NCI-H524 (cell line): ENCODE measurements at places on chromosomes 16 and 17.

DNA sequence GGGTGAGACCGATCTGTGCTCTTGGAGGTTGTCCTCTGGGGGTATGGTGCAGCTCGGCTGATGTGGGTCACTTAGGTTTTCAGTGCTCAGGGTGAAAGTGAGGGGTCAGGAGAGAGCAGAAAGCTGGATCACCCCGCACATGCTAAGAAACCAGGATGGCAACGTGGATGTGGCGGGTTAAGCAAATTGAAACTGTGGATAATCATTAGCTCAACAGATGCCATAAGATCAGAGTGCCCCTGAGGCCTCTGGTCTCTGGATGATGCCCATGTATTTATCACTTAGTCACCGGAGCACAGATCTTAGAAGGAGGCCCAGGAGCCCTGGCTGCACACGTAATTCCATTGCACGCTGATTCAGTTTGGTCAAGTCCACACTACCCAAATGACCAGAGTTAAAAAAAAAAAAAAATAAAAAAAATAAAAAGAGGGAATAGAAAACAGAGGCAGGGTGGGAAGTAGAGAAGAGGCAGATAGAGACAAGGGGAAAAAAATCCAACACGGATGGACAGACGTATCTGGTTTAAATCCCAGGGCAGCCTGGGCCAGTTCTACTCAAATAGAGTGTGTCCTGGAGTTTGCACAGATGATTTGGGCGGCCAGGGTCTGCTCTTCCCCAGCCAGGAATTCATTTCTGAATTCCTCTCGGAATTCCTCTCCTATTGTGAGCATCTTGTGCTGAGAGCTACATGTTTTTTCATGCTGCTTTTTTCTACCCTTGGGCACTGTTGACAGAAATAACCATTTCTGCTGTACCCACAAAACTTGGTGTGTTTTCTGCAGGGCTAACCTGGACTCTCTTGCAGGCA lies 378.3 kb downstream of the CPPED1 start:
- DNase-seq: peak; percentile 74

DNA sequence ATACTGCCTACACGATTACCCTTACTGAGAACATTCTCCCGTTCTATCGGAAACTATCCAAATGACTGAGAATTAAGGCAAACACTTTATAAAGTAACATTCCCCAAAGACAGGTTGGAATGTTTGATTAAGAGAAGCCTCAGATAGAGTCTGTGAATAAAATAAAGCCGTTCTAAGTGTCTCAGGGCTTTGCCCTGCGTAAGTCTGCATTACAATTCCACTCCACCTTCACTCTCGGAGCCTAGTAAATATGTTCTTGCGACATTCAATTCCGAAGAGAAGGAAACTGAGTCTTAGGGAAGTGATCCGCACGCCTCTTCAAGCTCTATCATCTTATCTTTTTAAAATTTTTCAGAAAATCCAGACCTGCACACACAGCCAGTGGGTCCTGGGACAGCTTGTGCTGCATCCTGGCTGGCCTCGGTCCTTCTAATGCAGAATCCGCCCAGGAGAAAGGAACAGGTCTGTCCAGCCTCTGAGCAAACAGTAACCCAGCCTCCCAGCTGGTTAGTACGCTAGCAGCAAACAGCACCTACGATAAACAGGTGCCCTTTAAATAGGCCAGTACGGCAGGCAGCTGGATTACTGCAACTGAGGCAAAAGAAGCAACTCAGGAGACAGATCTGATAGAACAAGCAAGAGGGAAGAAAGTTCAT lies 254.1 kb upstream of the IRX3 start:
- no peak for DNase-seq

DNA sequence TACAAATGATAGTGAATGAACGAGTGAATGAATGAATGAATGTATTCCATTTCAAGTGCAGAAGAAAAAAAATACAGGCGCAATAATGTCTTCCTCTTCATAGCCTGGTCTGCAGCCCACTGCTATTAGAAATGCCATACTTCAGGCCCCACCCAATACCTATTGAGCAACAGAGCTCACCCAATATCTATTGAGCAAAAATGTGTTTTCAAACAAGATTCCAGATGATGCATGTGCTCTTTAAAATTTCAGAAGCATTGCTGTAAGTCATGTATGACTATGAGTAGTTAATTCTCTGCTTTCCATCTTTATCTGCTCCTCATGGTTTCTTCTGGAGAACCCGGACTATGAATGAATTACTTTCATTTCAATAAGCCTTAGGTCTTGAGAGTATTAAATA lies 308.2 kb downstream of the XYLT1 start:
- no peak for DNase-seq

DNA sequence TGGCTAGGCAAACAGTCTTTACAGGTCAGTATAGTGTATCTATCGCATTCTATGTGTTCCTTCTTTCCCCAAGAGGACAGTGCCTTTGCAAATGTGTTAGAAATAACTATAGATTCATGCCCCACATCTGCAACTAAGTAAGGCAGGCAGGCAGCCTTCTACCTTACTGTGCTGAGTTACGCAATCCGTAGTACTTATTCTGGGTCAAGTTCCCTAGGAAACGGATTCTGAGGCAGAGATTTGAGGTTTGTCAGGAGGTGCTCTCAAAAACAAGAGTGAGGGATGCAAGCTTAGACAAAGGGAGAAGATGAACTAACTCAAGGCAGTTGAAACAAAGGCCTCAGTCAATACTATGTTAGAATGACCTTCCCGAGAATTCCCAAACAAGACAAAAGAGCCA lies 12.7 kb upstream of the ANKFY1 start:
- DNase-seq: no peak

- DNase-seq: no peak
These were observed 12.9 kb upstream of the ZKSCAN2 start for GRCh38 chr16:25270577-25270976.

DNA sequence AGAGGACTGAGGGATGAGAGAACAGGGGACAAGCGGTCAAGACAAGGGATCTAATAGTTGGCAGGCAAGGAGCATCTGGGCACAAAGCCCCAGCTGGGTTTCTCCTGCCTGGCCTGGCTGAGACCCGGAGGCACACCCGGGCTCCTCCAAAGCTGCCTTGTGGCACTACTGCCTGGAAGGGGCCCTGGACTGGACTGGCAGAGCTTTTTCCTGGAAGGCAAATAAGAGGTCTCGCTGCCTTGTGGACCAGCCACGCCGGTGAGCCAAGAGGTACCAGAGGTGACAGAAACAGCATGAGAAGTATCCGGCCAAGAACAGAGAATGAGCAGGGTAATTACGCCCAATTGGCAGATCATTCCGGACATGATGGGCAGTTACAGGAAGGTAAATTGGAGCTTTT lies 64.6 kb downstream of the GTF3C1 start:
- DNase-seq: no peak

DNA sequence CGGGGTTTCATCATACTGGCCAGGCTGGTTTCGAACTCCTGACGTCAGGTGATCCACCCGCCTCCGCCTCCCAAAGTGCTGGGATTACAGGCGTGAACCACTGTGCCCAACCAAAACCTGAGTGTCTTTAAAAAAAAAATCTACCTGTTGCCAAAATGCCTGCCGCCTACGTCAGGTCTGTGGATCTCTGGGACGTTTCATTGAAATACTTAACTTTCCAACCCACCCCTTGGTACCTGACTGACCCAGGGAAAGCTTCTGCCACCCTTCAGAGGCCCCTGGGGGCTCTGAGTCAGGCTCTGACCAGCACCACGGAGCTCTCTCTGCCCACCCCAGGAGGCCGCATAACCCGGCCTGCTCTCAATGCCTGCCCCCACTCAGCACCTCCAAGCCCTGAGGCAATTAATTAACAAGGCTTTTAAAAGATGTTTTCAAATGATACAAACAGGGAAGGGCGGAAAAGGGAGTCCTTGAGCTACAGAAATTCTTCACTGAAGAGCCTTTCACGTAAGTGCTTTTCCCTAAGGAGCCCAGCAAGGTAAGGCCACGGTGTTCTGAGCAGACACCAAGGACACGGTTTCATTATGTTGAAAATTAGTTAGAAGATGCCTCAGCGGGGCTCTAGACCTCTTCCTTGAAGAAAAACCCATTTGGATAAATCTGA lies 29.3 kb upstream of the GSG1L start:
- no peak for DNase-seq

GRCh38 chr17:45138911-45139532 lies 3.5 kb downstream of the ACBD4 start:
- peak; percentile 46 for DNase-seq

DNA sequence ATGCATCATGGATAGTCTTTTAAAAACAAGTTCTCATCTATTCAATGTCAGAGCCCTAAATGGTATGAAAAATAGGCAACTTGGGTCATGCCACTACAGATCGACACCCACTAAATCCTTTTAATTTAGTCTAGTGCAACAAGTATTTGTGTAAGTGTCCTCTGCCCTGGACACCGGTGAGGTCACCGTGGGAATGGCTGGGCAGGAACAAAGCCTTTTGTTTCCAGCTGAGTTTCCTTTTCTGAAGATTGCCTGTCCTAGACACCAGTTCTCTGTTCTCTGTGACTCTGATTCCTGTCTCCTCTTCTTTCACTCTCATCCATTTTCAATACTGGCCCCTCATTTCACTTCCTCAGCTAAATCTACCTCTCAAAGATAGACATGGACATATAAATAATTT lies 446.5 kb downstream of the MAF start:
- no peak for DNase-seq

DNA sequence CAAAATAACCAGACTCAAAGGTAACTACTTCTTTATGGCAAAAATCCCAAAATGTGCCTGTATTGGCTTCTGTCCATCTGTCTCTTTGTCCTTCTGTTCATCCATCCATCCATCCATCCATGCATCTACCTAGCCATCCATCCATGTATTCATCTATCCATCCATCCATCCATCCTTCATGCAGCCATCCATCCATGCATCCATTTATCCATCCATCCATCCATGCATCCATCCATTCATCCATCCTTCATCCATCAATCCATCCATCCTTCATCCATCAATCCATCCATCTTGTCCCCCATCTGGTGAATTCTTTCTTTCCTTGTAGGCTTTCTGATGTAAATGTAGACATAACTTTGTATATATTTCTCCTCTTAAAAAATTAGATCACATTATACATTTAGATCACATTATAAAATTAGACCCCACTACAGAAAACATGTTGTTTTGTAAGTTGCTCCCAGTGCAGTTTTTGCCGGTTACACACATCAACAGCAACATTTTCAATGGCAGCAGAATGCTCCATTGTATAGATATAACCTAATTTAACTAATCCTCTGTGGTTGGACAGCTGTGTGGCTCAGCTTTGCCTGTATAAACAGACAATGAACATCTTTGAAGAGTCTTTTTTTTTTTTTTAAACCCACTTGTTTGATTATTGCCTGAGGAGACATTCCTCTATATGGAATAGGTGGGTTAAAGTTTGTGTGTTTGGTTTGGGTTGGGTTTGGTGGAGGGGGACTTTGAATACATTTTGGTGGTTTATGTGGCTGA lies 72.0 kb downstream of the MSI2 start:
- DNase-seq: no peak

GRCh38 chr17:21500064-21500463 lies 123.9 kb downstream of the KCNJ12 start:
- no peak for DNase-seq

GRCh38 chr16:79261481-79261940 lies 339.0 kb downstream of the MAF start:
- DNase-seq: peak; percentile 20

- no peak for DNase-seq
These were observed 13.5 kb upstream of the TBX21 start for GRCh38 chr17:47719411-47720152.

DNA sequence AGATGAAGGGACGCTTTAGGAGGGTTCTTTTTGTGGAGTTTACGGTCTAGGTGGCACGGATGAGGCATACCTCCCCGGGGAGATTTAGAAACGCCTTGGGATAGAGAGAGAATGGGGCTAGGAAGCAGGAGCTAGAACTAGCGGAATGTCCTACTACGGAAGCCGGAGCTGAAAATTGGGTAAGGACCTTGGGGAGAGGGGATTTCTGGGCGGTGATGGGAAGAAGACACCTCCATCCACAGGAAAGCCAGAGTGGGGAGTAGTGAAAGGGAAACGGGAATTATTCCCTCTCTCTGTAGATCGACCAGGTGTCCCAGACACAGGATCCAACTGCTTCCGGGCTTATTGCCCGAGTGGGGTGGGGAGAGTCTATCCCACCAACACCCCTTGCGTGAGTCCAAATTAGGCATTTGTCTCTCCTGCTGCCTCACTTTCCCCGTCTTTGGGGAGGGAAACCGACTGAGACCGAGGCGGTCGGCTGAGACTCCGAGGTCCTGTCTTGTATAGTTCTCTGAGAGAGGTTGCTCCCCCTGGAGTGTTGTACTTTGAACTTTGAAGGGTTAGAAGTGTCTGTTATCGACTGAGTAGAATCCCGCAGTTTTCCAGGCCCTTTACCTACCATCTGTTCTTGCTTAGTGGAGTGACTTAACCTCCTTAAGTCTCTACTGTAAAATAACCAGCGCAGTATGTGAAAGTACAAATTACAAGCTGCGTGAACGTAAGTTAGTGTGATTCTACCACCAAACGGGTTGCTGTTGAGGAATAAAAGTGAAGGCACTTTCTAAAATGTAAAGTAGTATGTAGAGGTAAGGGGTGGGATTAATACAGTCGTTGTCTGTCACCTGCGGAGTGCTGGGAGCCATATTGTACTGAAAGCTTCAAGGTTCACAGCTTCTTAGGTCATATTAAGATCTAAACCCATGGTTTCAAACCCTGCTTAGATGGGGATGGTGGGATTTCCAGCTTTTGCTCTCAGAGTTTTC lies 1.0 kb downstream of the RSPRY1 start:
- peak; percentile 79 for DNase-seq

DNA sequence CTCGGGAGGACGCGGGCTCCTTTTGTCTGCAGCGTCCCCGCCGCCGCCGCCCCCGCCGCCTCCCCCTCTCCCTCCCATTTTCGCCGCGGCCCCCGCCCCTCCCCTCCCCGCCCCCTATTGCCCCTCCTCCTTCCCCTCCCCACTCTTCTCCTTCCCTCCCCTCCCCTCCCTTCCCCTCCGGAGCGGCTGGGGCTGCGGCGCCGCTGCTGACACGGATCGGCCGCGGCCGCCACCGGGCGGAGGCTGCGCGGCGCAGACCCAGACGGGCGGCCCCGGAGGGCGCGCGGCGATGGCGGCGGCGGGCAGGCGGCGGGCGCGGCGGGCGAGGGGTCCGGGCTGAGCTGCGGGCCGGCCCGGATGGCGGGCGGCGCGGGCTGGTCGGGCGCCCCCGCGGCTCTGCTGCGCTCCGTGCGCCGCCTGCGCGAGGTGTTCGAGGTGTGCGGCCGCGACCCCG lies at the start of gene RAB11FIP4:
Gene RAB11FIP4 (plus strand): TSS at position 180 of the 454 bp plus-strand sequence. CDS start 178 bp downstream, at position 358.
- DNase-seq: no peak

- no peak for DNase-seq
These were observed 39.3 kb upstream of the BRD7 start for GRCh38 chr16:50408001-50408561.

DNA sequence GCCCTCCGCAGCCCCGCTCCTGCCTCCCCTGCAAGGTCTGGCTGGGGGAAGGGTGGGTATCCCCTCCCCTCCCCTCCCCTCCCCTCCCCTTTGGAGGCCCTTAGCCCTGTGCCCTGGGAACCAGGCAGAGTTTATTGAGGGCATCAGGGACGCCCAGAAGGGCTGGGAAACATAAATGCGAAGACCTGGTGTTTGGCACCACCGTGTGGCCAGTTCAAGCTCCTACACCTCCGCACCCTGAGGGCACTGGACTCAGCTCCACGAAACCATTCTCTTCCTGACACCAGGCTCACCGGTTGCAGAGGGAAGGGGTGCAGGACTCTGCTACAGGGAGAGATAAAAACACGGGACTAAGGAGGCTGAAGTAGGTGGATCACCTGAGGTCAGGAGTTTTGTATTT lies 1.0 kb upstream of the AIPL1 start:
- DNase-seq: peak; percentile 48
